ENCODE measurements at places on chromosomes 4 and X.

DNA sequence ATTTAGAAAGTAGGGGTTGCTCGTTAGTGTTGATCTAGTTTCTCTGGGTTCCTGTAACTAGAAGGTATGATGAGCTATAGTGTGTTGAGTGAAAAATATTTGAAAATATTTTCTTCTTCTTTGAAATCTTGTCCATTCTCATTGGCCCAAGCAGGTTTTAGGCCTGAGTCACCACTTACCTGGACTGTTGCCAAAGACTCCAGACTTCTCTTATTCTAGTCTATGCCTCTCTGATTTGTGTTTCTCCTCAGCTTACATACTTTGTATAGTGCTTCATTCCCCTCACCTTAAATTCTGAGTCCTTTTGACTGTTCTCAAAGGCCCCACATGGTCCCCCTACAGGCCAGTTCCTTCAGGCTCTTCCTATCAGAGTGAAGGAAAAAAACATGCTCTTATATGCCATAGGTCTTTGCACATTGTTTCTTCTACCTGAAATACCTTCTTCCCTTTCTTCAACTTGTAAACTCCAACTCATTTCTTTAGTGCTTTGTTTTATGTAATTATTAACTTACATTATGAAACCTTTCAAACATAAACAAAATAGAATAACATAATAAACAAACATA is 258.2 kb downstream of the PPP1R2C start:
- peak; percentile 0 for DNase-seq

GRCh38 chrX:138026211-138026610 is 460.3 kb downstream of the ZIC3 start:
- DNase-seq, result no peak

GRCh38 chr4:147794314-147794680 is 62.4 kb downstream of the ARHGAP10 start:
- no peak for DNase-seq

DNA sequence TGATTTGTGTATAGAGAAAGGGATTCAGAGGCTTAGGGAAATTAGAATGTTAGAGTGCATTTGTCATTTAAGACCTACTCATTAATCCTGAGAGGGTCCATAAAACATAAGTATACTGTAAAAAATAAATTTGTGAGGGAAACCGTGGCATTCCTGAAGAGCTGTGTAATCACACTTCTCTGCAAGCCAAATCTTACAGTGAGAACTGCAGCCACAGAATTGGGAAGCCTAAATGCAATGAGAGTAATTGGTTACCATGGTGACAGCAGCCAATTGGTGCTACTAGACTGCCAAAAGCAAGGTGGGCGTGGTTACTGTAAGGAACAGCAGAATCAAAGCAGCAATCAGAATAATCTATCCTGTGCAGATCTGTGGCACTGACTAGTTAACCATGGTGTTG is 345.2 kb upstream of the GRID2 start:
- DNase-seq, result no peak

DNA sequence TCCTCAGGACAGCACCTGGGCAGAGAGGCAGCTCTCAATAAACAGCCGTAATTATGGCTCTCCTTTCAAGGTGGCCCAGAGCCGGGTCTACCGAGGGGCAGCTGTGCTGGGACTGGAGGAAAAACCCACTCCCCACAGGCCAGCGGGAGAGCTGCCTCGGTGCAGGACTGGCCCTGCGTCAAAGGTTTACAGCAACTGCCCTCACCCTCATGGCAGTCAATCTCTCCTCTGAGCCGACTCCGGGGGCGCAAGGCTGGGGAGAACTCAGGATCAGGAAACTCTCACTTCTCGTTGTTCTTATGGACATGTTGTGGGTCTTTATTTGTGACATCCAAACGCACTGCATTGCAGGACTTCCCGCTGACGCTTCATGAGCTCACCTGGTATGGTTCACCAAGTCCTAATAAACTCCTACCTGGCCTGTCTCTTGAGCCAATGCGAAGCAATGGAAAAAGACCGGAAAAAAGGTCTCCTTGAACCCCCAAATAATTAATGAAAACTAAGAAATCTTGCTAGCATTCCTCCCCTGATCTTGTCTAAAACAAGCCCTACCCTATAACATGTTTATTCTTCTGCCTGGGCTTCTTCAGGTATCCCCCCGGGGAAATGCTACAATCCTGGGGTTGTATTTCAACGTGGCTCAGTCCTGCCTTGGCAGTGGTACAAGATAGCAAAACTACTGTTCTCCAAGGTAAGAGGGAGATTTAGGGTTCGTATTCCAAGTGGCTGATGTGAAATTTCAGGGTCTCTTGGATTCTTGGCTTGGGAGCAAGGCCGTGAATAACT is 50.1 kb upstream of the CDKN2AIP start:
- DNase-seq, result no peak

- DNase-seq, result no peak
Measured at GRCh38 chrX:47313056-47313455, 57.3 kb upstream of the ZNF157 start.

- no peak for DNase-seq
Measured at GRCh38 chr4:166498546-166498945, 625.5 kb downstream of the TLL1 start.

GRCh38 chr4:10100734-10101216 is 15.8 kb downstream of the WDR1 start:
- no peak for DNase-seq

DNA sequence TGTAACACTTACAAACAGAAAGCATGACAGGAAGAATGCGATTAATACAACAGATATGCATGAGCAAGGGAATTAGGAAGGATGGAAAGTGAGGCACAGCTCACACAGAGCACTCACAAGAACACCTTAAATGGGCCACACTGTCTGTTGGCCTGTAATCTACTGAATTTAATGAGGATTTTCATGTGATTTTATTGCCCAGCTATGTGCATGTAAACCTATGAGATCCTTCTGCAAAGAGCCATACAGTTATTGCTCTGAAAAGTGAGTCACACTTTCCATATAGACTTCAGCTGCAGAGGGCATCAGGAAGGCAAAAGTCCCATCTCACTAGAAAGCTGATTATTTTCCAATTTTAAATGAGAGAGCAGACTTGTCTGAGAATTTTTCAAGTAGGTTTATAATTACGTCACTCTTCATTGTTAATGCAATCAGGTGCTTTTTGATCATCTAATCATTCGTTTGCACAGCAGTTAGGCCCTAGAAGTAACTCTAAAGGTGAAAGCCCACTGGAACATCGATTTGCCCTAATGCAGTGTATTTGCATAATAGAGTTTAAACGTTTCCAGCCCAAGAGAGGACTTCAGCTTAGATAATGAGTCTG is 832.7 kb upstream of the INTU start:
- DNase-seq, result no peak

DNA sequence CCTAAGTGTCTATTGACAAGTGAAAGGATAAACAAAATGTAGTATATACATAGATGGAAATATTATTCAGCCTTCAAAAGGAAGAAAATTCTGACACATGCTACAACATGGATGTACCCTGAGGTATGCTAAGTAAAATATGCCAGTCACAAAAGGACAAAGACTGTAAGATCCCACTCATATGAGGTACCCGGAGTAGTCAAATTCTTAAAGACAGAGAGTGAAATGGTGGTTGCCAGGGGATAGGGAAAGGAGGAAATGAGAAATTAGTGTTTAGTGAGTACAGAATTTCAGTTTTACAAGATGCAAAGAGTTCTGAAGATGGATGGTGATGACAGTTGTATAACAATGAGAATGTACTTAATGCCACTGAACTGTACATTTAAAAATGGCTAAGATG is 102.3 kb upstream of the NAP1L5 start:
- no peak for DNase-seq

DNA sequence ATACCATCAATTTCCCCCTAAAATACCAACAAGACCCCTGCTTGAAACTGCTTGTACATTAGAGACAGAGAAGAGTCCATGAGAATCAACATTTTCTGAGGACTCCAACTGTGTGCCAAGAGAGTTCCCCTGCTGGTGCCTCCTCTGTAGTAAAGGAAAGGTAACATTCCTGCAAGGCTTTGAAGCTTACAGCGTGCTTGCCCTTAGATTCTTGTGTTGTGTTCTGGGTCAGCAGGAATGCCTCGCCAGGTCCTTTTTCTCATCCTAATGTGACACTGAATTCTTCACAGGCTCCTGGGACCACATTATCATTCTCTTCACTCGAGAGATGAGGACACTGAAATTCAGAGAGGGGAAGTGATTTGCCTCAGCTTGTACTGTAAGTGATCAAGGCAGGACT is 9.7 kb upstream of the EOLA2 start:
- DNase-seq, result no peak

- no peak for DNase-seq
Measured at GRCh38 chr4:23476515-23477090, 413.2 kb downstream of the PPARGC1A start.

- no peak for DNase-seq
Measured at GRCh38 chrX:9114245-9114644, 80.3 kb upstream of the FAM9B start.

DNA sequence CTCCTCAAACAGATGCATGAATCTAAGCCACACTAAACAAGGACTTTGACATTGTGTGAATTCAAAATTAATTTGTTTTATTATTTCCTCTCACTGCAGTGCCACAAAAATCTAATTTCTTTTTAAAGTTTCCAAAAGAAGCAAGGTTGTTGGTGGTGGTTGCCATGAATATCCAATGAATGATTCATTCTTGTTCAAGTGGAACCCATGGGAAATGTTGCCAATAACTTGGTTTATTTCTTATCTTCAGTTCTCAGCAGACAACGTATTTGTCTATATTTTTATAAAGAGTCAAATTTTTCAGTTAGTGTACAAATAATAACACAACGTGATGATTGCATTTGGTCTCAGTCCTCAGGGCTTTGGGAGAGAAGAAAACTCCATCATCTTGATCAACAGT is 309.4 kb upstream of the NOCT start:
- DNase-seq, result no peak

DNA sequence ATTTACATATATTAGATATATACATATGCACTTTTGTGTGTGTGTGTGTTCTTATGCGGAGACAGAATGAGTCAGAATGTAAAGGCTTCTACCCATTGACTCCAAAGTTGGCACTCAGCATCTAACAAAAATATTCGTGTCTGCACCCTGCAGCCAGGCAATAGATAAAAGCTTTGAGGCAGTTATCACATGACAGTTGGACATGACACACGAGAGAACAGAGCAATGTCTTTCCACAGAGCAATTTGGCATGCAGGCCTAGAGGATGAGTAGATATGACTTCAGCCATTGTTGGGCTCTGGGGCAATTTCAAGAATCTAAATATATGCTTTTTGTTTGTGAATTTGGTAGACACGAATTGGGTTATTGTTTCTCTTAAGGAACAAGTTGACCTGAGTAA is 391.2 kb downstream of the SLITRK2 start:
- DNase-seq, result no peak

- DNase-seq, result no peak
Measured at GRCh38 chr4:5992171-5992827, 25.9 kb downstream of the C4orf50 start.

- DNase-seq, result no peak
Measured at GRCh38 chrX:41737065-41737464, 13.1 kb downstream of the GPR82 start.

DNA sequence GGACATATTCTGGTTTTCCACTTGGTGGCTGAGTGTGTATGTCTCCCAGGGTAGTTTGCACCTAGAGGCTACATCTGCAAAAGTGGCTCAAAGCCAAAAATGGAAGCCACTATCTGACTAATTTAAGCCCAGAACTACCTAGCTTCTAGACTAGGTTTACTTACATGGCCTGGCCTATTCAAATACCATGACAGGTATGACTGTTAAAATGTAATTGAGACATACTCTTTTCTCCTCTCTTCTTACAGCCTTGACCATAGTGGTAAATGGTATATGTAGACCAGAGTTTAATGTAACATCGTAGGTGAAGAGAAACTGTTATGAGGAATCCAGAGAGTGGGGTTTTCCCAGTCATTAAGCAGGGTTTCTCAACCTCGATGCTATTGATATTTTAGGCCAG is 2.6 kb upstream of the TRPC5 start:
- DNase-seq, result no peak

Measured in dermis blood vessel endothelial cell (primary cell).